ENCODE measurements at places on chromosomes 4 and X.

GRCh38 chr4:110270492-110271197 is 72.2 kb upstream of the ELOVL6 start:
- DNase-seq, result no peak

DNA sequence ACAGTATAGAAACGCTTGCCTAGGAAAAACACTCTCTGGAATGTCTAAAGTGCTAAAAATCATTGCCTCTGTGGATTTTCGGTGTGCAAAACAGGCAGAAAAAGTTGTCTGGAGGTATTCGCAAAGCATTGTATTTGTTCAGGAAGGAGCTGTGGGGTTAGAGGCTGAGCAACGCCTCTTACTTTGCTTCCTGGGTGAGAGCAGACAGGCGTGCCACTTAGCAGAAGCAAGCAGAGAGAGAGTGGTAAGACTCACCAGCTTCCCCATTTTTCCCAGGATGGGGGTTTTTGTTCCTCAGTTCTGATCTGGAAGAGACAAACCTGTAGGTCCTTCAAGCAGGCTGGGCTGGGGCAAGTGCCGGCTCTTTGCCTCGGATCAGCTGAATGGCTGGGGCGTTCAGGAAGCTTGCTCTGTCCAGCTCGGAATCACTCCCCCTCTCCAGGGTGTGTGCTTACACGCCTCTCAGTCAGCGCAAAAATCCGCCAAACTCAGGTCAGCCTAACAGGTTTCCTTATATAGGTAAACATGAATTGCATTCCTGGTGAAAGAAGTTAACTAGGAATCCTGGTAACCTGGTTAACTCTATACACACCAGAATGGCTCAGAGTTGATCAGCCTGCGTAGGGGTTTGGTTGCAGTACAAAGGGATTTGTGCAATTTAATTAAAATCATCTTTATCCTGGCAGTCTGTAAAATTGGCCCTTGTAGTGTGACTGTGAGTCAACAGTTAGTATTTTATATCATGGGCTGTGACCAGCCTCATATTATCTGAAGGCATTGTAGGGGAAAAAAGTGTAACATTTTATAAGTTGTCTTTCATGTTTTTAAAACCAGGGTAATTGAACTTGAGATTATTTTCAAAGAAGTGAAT is 213.1 kb upstream of the MID1 start:
- DNase-seq, result no peak

DNA sequence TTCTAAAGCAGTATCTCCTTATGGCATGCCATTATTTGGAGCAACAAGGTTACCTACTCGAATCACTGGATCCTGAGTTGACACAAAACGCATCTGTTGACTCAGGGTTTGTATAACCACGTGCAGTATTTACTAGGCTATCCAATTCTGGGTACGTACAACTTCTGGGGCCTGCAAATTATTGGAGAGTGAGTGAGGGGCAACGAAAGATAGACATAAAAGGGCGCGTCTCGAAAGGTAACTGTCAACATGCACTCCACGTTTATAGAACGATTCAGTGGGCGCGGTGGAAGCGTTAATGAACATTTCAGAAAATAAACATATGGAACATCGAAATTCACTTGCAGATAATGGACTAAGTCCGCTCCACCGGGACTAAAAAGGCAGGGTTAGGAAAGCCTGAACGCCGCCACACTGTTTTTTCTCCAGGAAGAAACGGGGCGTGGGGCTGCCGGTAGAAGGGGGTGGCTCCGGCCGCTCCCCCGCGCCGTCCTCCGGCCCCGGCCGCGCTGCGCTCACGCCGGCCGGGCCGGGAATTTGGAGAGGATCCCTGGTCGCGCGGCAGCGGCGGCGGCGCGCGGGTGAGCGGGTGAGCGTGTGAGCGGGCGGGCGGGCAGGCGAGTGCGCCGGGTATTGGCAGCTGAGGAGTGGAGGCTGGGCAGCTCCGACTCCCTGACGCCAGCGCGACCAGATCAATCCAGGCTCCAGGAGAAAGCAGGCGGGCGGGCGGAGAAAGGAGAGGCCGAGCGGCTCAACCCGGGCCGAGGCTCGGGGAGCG is at the start of gene SMAD1:
TSS of gene SMAD1 (plus strand) at position 690 of the 778 bp plus-strand sequence. CDS start 32,761 bp downstream, outside the sequence.
- no peak for DNase-seq

DNA sequence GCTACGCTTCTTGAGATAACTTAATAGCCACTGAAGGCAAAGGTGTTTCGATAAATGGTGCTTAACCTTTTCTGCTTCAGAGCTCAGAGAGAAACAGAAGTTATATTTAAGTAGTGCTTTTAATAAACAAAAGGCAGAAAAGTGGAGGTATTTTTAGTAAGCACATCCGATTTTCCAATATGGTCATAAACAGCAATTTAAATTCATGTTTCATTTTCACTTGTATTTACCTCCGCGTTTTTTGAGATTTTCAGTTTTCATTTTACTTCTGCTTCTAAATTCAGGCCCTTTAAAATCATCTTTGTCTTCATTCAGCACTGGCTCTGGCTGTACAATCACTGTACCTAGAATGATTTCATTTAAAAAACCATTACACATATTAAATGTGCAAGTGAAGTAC is 92.4 kb downstream of the ATRX start:
- DNase-seq, result no peak

GRCh38 chr4:19831644-19832285 is 419.9 kb upstream of the SLIT2 start:
- no peak for DNase-seq

GRCh38 chr4:110104661-110105060 is 93.8 kb downstream of the ELOVL6 start:
- no peak for DNase-seq

DNA sequence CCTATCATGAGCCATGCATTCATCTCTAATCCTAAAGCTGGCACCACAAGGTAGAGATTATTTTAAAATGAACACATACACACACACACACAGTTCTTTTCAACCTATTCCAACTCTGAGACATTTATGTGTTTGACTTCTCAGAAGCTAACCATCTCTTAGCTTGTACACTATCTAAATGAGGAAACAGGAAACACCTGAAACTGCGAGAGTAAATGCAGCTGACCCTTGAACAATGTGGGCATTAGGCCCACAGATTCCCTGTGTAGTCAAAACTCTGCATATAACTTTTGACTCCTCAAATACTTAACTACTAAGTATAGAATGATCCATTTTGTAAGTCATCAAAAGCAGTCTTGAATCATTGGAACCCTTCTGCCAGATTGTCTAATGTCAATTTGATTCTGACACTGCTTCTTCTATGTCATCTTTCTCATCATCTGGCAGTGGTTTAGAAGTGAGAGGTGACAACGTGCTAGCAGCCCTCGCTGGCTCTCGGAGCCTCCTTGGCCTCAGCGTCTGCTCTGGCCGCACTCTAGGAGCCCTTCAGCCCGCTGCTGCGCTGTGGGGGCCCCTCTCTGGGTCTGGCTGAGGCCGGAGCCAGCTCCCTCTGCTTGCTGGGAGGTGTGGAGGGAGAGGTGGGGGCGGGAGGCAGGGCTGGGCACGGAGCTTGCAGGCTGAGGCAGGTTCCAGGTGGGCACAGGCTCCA is 21.4 kb upstream of the IL15 start:
- DNase-seq, result no peak

DNA sequence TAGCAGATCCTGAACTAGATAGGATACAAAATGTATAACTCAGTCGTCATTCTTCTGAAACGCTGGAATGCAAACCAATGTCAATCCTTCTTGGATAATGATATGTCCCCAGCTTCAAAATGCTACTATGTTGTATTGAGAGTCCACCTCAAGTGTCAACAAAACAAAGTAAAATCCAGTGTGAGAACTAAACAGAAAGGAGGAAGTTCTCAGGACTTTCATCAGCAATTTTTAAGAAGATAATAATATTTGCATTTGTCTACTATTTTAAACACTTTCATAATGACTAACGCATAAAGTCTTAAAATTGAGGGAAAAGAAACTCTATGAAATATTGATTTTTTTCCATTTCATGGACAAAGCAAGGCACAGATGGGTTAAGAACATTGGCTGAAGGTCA is 36.3 kb downstream of the SOD3 start:
- no peak for DNase-seq

- DNase-seq, result no peak
These were observed 99.2 kb upstream of the DDIT4L start for GRCh38 chr4:100289530-100289888.

DNA sequence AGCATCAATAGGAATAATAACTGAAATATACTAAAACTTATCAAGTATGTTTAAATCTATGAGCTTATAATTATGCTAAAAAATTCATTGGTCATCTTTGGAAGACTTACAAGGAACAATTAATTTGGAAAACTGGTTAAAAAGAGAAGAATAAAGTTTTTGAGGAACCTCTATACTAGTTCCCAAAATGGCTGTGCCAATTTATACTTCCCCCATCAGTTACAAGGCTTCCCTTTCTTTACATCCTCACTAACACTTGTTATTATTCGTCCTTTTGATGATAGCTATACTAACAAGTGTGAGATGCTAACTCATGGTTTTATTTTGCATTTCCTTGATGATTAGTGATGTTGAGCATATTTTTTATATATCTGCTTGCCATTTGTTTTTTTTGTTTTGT is 17.1 kb downstream of the OGT start:
- DNase-seq, result no peak

GRCh38 chr4:76729460-76729859 is 168.5 kb downstream of the SOWAHB start:
- DNase-seq, result no peak

DNA sequence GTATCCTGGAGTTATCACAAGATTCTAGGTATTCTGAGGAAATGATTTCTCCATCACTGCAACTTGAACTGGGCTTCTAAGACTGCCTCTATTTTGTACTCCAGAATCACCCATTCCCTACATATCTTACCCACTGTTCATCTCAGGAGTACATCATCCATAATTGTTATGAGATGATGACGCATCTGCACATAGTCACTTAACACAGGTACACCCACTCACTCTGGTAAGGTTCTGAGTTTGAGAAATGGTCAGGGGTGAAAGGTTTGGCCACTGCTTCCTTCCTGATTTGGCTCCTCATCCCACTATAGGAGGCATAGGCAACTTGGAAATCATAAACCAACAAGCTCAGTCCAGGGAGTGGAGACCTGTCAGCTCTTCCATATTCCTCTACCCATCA is 143.9 kb downstream of the GLRA2 start:
- no peak for DNase-seq

DNA sequence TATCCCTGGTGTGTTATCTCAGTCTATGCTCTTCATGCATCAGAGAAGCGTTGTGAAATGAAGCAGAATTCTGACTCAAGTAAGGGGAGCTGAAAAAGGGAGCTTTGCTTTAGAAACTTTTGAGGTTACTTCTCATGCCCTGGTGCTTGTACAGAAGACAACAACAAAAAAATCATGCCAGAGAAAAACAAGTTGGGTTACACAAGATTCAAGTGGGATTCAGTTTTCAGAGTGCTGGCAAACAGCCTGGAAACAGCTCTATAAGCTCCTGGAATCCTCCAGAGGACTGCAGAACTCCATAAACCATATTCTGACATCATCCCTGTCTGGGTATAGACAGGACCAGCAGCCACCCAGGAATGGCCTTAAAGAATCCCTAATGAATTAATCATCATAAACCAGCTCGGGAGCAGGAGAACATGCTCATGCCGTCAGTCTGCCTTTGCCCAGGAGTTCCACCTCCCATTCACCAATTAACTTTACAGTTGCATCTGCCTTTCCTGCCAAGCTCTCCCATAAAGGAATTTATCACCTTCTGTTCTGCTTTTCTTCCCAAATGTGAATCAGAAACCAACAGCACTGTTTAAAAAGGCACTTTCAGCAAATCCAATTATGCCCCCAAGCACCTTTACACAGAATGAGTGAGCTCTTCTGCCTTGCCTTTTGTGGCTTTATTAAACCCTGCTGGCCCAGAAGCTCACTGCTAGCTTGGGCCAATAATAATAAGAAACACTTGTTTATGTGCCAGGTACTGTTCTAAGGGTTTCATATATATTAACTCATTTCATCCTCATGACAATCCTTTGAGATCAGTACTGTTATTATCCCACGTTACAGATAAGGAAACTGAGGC is 54.5 kb upstream of the FBXW7 start:
- no peak for DNase-seq

- DNase-seq, result no peak
These were observed 124.1 kb upstream of the TBL1X start for GRCh38 chrX:9340598-9341290.

GRCh38 chrX:30762755-30763154 is 109.5 kb downstream of the GK start:
- no peak for DNase-seq

GRCh38 chr4:89303814-89304388 is 3.7 kb downstream of the GPRIN3 start:
- no peak for DNase-seq

- DNase-seq, result no peak
These were observed 127.9 kb upstream of the PCDH18 start for GRCh38 chr4:137660211-137660610.

DNA sequence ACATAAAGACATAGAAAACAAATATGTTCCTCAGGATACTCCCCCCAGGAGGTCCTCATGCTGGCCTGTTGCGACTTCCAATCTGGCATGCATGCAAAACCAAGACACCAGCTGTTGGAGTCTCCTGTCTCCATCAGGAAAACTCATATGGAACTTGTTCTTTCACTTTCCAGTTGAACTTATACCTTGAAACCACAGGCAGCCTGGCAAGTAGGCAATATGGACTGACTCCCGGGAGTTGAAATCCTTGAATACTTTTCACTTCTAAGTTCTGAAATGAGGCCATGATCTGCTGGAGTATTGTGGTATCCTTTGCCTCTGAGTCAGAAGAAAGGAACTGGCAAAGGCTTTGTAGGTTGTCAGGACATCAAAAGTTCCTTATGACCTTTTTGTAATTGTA is 444.2 kb downstream of the IDS start:
- no peak for DNase-seq

DNA sequence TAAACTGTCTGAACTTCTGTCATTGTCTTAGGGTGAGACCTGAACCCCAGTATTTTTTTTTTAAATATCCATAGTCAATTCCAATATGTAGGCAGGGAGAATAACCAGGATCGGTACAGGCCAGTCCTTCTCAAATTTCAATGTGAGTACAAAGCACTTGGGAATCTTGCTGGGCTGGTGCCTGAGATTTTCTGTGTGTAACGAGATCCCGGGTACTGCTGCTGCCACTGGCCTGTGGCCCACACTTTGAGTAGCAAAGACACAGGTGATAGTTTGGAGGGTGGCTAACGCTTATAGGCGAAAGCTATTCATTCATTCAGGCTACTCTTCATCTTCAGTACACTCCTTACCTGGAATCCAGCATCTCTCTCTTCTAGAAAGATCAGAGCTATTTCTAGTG is 923.6 kb upstream of the TENM3 start:
- no peak for DNase-seq

DNA sequence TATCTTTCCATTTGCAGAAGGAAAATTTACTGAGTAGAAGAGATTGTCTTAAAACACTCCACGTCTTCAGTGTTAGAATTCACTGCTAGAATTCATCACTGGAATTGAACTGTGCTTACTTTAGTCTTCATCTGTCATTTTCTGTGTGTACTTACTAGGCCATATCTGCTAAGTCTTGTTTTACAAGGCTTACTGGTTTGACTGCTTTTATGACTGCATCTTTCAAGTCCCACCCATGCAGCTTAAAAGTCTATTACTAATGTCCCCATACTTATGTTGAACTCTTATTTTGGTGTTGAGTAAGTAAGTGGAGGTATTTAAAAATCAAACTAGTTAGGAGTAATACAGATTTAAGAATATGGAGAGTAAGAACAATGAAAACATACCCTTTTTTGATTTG is 14.6 kb downstream of the CLCN3 start:
- DNase-seq, result no peak

All from activated T-helper 1 cell treated with anti-CD3 and anti-CD28 coated beads, Interleukin-2, amount 50 U/mL, for 16 hours (primary cell).